Germinal center (tissue), 1 donor: ENCODE measurements at places on chromosomes 12 and 14.

- DNase-seq: no peak
Observed at GRCh38 chr14:102898776-102899515, 23.5 kb upstream of the AMN start.

GRCh38 chr14:47366006-47366405, 309.4 kb downstream of the MDGA2 start:
- no peak for DNase-seq

DNA sequence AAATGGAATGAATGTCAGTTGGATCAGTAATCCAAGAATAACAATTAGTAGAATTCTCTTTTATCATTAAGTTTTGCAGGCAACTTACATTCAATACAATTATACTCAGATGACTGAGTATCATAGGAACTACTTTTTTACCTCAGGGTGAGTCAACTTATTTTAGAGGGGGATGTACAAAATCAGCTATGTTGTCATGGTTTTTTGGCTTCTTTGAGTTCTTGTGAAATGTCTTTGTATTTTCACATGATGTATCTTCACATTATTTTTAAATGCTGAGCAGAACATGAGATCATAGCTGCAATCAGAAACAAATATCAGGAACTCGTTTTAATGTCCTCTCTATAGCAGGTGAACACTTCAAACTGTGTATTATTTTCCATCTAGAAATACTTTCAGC, 65.3 kb upstream of the PTPRR start:
- DNase-seq: no peak

GRCh38 chr12:47975036-47975620, 11.7 kb downstream of the TMEM106C start:
- DNase-seq: no peak

DNA sequence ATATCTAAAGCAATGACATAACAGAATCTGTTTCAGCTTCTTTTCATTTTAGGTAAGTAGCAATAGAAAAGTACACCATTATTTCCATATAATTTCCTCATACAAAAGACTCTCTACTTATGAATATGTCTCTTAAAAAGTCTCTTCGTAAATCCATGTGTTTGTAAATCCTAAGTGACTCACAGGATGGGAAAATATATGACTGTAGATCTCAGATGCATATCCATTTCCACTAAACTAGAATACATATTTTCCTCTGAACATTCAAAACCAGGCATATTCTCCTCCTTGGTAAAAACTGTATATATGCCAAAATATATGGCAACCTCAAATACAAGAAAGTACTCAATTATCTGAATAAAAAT, 93.6 kb downstream of the TXNDC16 start:
- no peak for DNase-seq

GRCh38 chr12:116616536-116617248, 57.5 kb downstream of the MAP1LC3B2 start:
- no peak for DNase-seq

- DNase-seq: no peak
Observed at GRCh38 chr12:54689034-54689372, 40.8 kb upstream of the DCD start.

- no peak for DNase-seq
Observed at GRCh38 chr14:80664576-80664975, 277.0 kb downstream of the CEP128 start.

- no peak for DNase-seq
Observed at GRCh38 chr14:96515731-96516130, 13.5 kb downstream of the PAPOLA start.

DNA sequence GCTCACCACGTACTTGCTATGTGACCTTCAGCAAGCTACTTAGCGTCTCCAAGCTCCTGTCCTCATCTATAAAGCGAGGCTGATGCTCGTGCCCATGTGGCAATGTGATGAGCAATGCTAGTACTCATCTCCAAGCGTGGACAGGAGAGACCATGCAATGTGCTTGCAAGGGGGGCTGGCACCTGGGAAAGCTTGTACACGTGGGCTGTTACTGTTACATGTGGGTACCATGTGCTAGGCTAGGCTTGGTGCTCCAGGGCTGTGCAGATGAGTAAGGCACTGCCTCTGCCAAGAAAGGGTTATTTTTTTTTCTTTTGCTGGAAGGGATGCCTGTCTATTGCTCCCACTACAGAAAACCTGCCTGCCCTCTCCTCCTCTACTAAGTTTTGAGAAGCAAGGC, 46.6 kb downstream of the TSPAN11 start:
- DNase-seq: no peak

GRCh38 chr14:24843494-24843893, 206.5 kb downstream of the STXBP6 start:
- DNase-seq: no peak

DNA sequence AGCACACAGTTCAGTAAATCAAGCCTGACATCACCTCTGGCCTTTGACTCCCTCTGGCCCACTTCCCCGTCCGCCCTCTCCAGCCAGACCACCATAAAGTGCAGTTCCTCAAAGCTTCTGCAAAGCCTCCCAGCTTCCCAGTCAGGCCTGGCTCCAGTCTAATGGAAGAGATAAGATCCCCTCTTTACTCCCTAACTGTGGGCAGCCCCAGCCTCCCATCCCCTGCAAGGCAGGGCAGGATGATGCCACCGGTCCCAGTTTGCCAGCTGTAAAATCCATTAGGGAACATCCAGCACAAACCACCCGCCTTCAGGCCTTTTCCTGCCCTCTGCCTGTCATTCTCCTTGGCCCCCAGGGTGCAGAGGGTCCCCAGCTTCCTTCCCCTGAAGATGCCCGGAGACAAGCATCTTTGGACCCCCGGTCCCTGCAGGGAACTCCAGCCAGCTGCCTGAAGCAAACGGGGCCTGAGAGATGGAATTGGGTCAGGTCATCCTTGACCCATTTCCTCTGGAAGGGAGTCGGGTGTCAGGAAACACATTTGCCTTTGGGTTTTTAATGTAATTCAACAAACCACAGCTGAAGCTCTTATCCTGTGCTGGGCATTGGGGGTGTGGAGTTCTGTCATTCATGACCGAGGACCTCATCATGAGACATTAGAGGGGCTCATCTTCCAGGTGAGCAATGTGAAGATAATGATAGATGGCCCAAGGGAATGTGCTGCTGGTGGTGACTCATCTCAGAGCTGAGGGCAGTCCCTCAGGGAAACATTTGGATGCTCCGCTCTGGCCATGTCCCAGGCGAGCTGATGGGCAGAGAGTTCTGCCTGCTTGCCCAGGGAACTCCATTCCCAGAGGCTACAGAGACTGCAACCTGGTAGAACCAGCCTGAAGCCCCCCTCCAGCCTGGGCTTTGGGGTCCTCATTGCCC, 93.8 kb upstream of the CLMN start:
- DNase-seq: no peak

DNA sequence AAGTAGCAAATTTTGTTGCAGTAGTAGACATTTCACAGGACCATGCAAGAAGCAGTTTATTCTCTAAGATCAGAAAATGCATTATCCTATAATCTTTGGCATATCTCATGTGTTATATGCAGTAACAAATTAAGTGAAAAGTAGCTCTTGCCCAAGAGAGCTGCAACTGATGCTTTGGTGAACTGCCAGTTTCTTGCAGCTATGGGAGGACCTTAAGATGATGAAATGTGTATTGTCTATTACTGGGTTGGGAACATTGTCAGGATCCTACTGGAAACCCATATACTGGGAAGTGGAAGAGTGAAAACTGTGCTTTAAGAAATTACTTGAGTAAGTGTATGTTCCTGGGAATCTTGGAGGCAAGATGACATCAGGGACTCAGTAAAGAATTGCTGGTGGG, 238.8 kb downstream of the DACT1 start:
- DNase-seq: no peak

- DNase-seq: no peak
Observed at GRCh38 chr14:96165493-96166436, 38.9 kb upstream of the BDKRB2 start.

DNA sequence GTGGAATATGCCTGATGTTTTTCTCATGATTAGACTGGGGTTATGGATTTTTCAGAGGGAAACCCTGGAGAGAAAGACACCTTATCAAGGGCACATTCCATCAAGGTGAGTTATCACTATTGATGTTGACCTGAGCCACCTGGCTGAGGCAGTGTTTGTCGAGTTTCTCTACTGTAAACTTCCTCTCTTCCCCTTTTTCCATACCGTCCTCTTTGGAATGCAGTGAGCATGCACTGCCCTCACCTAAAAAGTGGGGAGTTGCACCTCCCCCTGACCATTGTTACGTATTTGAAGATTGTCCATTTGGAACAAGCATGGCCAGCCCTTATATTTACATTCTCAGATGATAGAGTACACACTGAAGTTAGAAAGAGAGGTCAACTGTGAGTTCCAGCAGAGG, 53.9 kb upstream of the PWP1 start:
- no peak for DNase-seq
